ENCODE measurements at places on chromosomes 5 and 9.

DNA sequence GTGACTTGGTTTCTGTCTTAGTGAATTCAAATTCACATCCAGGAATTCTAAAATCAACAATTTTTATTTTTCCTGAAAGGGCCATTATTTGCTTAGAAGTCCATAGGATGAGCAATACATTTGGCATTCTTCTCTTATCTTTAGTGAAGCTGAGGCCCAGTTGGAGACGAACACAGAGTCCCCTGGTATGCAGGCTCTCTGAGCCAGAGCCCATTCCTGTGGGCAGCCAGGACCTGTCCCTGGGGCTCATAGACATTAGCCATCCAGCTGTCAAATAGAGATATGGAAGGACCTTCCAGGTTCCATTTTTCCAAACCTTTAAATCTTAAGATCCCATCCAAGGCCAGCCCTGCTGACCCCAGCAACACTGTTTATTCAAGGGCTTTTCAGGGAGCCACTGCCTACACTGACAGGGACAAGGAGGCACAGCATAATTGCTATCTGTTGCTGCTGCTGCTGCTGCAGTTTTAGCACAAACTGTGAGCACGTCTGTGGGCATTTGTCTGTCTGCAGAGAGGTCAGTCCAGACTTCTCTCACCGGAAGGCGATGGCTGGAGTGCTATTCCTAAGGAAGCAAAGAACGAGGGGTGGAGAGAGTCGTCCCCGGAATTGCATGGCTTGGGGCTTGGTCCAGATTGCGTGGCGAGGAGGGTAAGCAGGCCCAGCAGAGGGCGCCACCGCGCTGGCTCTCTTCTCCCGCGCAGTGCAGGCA, 639.0 kb downstream of the CCDC171 start:
- peak; percentile 64 for DNase-seq

DNA sequence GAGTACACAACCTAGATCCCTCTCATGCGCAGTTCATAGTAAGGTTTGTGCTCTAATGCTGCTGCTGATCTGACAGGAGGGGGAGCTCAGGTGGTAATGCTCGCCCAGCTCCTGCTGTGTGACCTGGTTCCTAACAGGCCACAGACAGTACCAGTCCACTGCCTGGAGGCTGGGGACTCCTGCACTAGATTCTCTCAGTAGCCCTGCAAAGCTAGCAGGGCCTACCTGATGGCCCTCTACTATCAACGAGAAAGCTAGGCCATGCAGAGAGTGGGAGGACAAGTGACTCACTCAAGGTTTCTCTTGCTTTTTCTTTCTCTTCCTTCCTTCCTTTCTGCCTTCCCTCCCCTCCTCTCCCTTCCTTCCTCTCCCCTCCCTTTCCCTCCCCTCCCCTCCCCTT, 55.1 kb upstream of the TEX48 start:
- DNase-seq = no peak

DNA sequence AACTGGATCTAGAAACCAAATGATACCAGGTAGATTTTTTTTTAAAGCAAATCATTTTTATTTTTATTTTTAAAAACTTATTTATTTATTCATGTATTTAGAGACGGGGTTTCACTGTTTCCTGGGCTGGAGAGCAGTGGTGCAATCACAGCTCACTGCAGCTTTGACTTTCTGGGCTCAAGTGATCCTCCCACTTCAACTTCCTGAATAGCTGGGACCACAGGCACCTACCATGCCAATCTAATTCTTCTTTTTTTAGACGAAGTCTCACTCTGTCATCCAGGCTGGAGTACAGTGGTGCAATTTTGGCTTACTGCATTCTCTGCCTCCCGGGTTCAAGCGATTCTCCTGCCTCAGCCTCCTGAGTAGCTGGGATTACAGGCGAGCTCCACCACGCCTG, 41.3 kb upstream of the CDK20 start:
- DNase-seq = peak; percentile 52

GRCh38 chr9:80020056-80020455, 448.3 kb downstream of the TLE4 start:
- no peak for DNase-seq

- DNase-seq = no peak
Measured at GRCh38 chr9:81377921-81378320, 311.4 kb downstream of the TLE1 start.

- DNase-seq = no peak
Measured at GRCh38 chr9:129406278-129407225, 214.3 kb downstream of the C9orf50 start.

GRCh38 chr5:132013006-132013689, 1.7 kb upstream of the ACSL6 start:
- no peak for DNase-seq

DNA sequence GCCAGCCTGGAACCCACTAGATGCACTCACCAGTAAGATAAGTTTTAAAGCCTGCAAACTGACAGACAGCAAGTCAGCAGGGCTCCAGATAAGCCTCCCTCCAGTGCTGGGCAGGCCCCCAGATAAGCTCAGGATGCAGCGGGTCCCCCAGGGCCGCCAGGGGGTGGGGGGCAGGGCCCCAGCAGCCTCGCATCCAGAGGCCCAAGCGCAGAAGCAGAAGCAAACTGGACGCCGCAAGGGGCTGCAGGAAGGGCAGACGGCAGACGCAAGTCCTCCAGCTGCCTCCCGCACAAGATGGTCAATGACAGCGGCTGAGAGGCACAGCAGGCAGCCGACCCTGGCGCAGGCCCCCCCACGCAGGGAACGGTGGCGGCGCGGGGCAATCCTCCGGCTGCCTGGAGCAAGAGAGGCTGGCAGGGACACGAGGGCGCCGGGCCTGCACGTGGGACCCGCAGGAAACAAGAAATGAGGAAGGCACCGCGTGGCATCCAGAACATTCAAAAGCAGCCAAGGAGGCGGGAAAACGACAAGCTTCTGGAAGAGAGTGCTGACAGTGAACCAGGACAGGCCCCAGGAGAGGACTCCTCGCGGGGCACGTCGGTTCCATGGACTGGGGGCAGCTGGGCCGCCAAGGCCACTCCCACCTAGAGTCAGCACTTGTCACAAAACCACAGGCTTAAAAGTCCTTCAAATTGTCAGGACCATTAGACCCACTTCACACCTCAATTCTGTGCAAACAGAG, 49.8 kb downstream of the ROR2 start:
- no peak for DNase-seq

DNA sequence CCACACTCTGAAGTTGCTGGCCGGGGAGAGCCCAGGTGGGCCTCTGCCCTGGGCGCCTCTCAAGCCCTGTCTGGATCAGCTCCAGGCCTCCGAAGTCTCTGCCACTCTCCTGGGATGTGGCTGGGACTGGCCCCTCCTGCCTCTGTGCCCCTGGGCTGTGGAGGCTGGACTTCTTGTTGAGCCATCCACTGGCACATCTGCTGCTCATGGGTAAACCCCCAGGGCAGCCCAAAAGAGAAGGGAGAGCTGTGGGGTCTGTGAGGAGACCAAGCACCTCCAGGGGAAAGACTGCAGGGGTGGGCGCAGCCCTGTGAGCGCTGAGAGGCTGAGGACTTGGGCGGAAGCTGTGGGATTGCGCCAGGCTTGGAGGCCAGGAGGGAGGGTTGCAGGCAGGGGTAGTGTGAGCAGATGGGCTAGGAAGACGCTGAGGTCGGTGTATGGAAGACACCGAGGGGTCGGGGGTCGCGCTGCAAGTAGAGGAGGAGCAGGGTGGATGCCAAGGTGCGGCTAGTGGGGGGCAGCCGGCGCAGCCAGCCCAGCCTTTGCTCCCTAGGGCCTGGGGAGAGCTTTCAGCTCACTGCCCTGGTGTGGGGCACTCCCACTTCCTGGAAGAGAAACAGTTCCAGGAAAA, 118.1 kb downstream of the WNK2 start:
- no peak for DNase-seq

GRCh38 chr5:163914910-163915309, 409.5 kb downstream of the MAT2B start:
- DNase-seq = no peak

DNA sequence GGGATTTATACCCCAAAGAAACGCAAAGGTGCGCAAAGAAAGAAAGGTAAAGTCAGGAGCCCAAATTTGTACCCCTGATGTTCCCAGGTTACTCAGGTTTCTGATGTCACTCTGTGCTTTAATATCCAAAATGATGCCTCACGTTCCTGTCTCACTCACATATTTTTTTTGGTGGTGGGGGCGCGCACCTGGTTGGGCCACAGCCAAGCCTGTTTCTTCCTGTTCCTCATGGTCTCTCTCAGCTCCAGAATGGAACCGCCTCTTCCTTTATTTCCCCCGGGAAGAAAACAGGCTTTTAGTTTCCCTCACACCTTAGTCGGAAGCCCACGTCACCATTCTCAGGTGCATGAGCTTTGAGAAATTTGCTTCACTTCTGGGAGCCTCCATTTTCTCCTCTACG, 118.3 kb upstream of the BOD1 start:
- DNase-seq = no peak

DNA sequence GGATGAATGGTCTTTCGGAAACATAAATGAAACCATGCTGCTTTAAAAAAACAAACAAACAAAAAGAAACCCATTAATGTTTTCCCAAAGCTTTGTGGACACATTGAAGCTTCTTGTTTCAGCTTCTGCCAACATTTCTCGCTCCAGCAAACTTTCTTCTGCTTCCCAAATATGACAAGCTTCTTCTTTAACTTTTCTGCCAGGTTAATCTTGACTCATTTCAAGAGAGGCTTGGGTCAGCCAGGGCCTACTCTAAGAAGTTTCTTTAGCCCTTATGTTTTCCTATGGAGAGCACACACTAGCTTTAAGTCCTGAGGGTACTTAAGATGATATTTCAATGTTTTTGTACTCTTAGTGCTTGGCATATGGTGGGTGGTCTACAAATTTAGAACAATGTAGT, 6.1 kb downstream of the ANXA1 start:
- no peak for DNase-seq

DNA sequence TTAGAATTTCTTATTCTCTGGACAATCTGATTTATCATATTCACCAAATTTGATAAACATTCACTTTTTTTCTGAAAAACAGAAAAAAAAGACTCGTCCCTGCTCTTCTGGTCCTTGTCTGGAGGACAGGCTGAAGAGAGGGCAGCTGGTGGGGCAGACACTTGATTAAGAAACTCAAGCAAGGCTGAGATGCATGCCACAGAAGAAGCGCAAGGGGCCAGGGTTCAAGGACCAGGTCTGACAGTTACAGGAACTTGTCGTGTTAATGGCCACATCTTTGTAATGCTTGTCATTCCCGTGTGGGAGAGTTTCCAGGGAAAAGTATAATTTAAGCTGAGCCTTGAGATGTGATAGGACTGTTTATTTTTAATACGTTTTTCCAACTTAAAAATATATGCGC, 40.6 kb upstream of the SHB start:
- no peak for DNase-seq

DNA sequence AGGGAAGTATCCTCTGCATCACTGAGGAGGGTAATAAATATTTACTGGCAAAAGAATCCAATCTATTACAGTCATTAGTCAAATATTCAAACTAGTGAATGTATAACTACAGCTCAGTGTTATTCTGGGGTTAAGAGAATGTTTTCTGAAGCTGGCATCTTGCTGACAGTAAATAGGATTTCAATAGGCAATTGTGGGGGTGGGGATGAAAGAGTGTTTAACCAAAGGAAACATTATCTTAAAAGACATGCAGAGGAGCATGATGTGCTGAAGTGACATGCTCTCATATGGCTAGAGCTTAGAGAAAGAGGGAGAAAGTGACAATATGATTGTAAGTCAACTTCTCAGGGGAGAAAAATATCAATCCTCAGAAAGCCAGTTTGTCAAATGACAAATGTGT, 618.4 kb upstream of the RIOK2 start:
- DNase-seq = no peak

GRCh38 chr5:143435210-143435657, 31.7 kb upstream of the NR3C1 start:
- DNase-seq = peak; percentile 79

DNA sequence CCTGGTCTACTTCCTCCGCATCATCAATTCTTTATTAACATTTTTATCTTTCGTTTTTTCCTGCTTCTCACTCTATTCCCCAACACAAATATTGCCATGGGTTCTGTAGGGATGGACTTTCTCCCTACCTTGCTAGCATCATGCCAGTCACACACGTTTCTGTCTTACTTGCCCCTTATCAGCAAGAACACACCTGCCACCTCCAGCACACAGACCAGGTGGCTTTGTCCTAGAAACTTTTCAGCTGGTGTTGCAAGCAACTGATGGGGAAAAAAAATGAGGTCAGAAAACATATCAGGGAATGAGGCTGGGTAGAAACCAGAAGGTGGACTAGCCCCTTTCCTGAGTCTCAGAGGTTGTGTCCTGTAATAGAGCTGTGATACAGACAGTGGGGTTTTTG, 5.8 kb downstream of the SH3RF2 start:
- DNase-seq = no peak

DNA sequence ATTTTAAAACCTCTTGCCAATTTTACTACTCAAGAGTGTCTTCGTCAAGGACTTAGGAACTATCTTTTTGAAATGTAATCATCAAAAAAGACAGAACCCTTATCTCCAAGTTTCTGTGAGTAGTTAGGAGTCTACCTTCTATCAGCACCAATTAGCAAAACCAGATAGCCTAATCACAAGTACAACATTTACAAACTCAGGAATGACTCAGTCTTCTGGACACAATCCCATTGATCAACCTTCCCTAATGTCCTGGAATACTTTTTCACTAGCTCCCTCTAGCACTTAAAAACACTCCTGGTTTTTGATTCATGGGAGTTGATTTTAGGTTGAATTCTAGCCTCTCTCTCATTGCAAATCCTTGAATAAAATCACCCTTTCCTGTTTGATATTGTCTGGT, 680.7 kb downstream of the PRR16 start:
- no peak for DNase-seq

DNA sequence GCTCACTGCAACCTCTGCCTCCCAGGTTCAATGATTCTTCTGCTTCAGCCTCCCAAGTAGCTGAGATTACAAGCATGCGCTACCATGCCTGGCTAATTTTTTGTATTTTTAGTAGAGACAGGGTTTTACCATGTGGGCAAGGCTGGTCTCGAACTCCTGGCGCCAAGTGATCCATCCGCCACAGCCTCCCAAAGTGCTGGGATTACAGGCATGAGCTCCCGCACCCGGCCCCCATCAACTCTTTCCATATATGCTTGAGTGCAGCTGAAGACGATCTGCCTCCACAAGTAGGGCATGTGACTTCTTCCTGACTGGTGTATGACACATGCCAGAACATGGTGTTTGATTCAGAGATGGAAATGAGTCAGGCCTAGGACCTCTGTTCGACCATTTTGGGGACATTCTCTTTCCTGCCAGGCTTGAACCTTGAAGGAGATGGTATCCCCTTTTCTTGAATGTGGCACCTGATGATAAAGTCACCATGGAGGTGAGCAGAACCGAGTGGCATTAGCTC, 7.5 kb upstream of the CNOT6 start:
- no peak for DNase-seq

GRCh38 chr5:93586736-93587596, 3.9 kb downstream of the NR2F1 start:
- DNase-seq = no peak

- no peak for DNase-seq
Measured at GRCh38 chr5:32790411-32790951, 79.4 kb downstream of the NPR3 start.
